Stimulated activated CD8-positive, alpha-beta memory T cell treated with anti-CD3 and anti-CD28 coated beads, Interleukin-4, amount 100 ng/mL, for 1 hour (primary cell): ENCODE measurements at places on chromosomes 6 and 20.

- no peak for DNase-seq
Observed at GRCh38 chr6:4611429-4612129, 164.6 kb upstream of the CDYL start.

DNA sequence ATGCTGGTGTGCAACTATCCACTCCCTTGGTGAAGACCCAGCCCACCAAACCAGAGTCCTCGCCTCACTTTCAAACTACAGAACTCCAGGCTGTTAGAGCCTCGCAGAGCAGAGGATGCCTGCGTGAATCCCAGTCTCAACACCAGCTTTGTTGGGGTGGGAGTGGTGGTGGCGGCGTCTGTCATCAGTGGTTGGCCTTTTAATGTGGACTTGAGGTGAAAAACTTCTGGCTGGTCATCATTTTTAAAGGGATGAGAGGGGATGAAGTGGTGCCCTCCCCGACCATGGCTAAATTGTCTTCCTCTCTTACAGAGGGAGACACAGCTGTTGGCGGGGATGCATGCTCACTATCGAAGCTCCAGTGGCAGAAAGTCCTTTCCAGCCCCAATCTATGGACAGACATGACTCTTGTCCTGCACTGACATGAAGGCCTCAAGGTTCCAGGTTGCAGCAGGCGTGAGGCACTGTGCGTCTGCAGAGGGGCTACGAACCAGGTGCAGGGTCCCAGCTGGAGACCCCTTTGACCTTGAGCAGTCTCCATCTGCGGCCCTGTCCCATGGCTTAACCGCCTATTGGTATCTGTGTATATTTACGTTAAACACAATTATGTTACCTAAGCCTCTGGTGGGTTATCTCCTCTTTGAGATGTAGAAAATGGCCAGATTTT lies 54.9 kb downstream of the EZR start:
- DNase-seq: no peak

- DNase-seq: no peak
Observed at GRCh38 chr6:158808941-158809678, 10.1 kb downstream of the EZR start.

GRCh38 chr6:72626126-72626525 lies 4.3 kb downstream of the KCNQ5 start:
- DNase-seq: no peak

DNA sequence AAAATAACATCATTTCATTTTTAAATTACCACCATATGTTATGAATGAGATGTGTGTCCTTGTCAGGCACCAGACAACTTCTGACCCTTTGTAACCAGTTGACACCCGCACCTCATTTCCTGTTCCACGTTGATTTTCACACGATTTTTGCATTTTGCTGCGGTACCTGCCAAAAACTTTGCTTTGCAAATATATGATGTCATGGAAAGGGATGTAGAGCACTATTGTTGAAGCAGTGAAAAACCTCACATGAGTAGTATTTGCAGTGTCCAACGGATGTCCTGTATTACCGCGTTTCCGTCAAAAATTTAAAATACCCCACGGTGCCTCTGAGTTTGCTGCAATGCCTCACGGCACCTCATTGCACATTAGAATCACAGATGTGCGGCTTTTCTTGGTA lies 115.6 kb downstream of the MTHFD1L start:
- no peak for DNase-seq

- no peak for DNase-seq
Observed at GRCh38 chr6:85250586-85251220, 199.2 kb upstream of the NT5E start.

- DNase-seq: no peak
Observed at GRCh38 chr6:25058441-25058840, 122.7 kb upstream of the RIPOR2 start.

GRCh38 chr6:71420693-71421328 lies 132.2 kb downstream of the OGFRL1 start:
- DNase-seq: no peak

DNA sequence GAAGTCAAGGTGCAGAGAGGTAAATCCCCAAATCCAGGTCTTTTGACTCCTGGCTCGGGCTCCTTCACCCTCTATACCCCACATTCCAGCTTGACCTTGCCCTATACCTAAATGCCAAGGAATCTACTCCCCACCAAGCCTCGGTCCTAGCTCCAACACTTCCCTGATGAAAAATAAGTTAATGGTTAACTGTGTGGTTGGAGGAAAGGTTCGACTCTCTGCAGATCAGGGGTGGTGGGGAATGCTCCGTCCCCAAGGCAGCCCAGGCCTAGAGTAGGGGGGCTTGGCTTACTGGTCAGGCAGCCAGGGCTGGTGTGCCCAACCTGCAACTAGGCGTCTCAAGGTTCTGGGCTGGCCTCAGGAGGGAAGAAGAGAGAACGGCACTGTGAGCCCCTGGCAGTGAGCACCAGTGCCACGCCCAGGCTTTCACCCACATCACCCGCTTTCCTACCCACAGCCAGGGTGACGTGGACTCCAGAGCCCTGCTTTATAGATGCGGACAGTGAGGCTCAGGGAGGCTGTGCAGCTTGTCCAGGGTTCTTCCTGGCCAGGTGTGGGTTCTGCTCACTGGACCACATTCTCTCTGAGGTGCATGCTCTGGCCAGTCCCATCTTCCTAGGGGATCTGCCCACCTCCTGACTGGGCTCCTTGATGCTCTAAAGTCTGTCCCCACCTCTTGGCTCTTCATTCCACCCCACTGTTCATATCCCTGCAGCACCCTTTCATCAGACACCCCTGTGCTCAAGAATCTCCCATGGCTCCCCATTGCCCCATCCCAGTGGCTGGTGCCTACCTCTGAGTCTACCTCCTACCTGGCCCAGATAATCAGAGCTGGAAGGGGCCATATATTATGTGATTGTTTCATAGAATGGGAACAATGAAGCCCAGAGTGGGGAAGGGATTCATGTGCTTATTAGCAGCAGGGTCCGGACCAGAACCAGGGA lies 8.2 kb downstream of the SPDEF start:
- no peak for DNase-seq

GRCh38 chr20:63748070-63748933 lies 8.7 kb downstream of the SLC2A4RG start:
- DNase-seq: no peak

GRCh38 chr6:12750416-12750815 lies 33.8 kb downstream of the PHACTR1 start:
- no peak for DNase-seq

GRCh38 chr20:46400253-46400652 lies 6.2 kb downstream of the ELMO2 start:
- no peak for DNase-seq

DNA sequence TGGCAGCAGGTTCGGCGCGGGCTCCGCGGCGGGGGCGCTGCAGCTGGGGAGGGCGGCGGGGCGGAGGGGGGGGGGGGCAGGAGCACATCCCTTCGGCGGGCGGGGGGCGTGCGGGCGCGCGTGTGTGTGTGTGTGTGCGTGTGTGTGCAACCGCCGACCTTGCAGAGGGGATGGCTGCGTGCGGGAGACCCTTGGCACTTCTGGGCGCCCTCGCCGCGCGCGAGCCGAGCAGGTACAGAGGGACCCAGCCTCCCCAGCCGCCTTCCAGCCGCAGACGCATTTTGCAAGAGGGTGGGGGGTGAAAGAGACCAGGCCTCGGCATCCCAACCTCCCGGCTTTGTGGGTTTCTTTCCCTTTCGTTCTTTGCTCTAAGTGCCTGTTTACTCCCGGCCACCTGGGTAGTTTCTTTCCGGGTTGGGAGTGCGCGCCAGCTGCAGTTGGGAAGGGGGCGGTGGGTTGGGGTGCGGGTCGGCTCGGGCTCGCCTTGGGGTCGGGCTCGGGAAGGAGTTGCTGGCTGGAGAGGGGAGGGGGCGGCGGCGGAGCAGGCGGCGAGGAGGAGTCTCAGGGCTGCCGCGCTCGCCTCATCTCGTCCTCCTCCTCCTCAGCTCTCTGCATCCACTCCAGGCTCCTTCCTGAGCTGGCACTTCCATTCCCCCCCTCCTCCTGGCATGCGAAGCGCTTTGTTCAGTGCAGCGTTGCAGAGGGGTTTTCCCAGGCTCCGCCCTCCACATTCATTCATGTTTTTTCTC lies 620 bp downstream of the HIVEP1 start:
- DNase-seq: peak; percentile 28

DNA sequence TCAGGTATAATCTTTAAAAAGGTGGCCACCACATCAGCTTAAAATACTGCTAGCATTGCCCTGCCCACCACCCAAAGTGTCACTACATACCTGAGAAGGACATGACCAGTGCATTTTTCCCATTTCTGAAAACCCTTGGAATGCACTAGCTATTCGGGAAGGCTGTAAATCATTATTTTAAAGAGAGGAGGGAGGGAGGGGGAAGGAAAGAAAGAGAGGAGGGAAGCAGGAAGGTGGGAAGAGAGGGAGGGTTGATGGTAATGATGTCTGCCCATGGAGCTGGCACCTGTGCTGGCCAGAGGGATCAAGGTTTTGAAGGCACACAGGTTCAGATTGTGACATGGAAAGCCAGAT lies 32.4 kb downstream of the VAPB start:
- DNase-seq: no peak

DNA sequence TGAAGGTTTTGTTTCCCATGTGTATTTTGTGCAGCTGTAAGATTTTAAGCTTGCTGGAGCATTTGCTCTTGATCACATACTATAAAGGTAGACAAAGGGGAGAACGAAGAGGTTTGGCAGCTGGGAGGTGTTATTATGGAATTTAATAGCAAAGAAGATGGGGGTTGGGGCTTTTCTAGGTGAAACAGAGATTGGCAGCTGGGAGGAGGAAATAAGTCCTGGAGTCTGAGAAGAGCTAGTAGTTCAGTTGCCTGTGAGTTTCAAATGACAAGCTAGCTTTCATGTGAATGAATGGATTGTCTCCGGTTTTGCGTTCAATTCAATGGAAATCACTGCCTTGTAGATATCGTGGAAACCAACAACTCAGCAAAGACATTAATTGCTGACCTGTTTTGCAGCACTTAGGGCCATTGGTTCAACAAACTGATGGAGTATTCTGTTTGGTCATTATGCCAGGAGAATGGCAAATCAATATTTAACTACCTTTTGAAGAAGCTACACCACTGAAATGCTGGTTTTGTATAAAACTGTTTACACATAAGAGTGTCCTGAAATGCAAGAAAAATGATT lies 38.1 kb upstream of the FLRT3 start:
- no peak for DNase-seq

GRCh38 chr6:75128878-75129570 lies 76.8 kb downstream of the COL12A1 start:
- DNase-seq: no peak

DNA sequence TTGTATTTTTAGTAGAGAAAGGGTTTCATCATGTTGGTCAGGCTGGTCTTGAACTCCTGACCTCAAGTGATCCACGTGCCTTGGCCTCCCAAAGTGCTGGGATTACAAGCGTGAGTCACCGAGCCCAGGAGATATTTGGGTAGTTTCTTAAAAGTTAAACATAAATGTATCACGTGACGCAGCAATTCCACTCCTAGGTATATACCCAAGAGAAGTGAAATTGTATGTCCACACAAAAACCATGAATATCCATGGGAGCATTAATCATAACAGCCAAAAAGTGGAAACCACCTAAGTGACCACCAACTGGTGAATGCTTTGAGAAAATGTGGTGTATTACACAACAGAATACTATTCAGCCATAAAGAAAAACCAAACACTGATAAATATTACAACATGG lies 164.8 kb downstream of the MRPL14 start:
- DNase-seq: no peak

DNA sequence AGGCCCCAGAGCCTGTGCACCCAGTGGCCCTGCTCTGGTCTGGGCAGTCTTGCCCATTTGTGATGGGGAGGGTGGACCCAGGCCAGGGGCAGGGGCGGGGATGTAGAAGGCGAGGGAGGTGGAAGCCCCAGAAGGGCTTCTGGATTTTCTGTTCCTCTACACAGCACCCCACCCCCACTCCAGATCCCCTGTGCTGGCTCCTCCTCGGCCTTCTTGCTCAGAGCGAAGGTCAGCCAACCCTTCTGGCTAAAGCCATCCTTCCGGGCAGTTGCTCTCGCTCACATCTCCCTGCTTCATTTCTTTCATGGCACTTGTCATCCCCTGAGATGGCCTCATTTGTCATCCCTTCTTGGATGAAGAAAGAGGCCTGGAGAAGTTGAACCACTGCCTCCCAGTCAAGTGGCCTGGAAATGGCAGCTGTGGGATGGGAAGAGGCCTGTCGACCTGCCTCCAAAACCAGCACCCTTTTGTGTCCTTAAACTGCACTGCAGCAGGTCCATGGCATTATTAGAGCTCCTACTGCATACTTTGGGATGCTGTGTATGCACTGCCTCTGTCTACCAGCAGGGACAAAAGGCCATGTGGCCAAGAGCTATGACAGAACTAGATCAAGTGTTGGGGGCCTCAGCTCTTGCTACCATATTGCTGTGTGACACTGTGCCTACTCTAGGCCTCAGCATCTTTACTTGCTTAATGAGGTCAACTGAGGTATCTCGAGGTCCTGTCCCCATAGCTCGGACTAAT lies 19.9 kb downstream of the PEDS1 start:
- no peak for DNase-seq

- no peak for DNase-seq
Observed at GRCh38 chr6:73131706-73132105, 93.6 kb downstream of the KHDC1L start.

GRCh38 chr6:133130863-133131262 lies 110.3 kb upstream of the EYA4 start:
- no peak for DNase-seq

GRCh38 chr6:10633216-10633615 lies 61.2 kb downstream of the C6orf52 start:
- no peak for DNase-seq

DNA sequence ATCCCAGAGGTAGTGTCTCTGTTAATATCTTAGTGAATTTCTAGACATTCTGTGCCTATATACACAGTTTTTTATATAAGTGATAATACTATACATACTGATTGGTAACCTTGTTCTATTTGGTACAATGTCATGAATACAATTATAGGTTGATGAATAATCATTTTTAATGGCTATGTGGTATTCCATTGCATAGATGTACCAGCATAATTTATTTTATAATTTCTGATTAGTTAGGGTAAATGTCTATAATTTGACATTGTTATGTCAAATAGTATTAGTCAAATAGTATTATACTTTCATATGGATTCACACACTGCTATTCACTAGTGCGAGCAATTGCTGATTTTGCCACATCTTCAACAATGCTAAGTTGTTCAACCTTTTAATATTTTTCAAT lies 110.8 kb upstream of the SCGN start:
- DNase-seq: no peak

- DNase-seq: no peak
Observed at GRCh38 chr6:143333081-143333480, 117.4 kb downstream of the ADAT2 start.

GRCh38 chr6:164378330-164378729 lies 931.1 kb downstream of the C6orf118 start:
- DNase-seq: no peak

GRCh38 chr6:126367849-126368248 lies 27.9 kb downstream of the CENPW start:
- DNase-seq: no peak

- DNase-seq: no peak
Observed at GRCh38 chr20:54067606-54068174, 2.7 kb downstream of the BCAS1 start.

GRCh38 chr6:143167224-143167623 lies 106.5 kb downstream of the AIG1 start:
- no peak for DNase-seq

GRCh38 chr6:155381673-155382337 lies 67.5 kb upstream of the TFB1M start:
- DNase-seq: no peak

- no peak for DNase-seq
Observed at GRCh38 chr6:113699239-113699638, 157.9 kb upstream of the MARCKS start.

GRCh38 chr6:128932061-128932460 lies 49.1 kb downstream of the LAMA2 start:
- no peak for DNase-seq

GRCh38 chr6:7214468-7214867 lies 98.5 kb downstream of the SSR1 start:
- DNase-seq: no peak
